ENCODE measurements at places on chromosomes 1 and 21. TPM values are rescaled to one million over a fixed set of nuclear protein-coding genes. Genes with fewer than 3 reads are reported as not detected.

GRCh38 chr21:44301961-44302406 lies 2.1 kb downstream of the PFKL start:
- no peak for DNase-seq

- DNase-seq, result no peak
Observed at GRCh38 chr1:10950316-10951172, 61.9 kb upstream of the TARDBP start.

DNA sequence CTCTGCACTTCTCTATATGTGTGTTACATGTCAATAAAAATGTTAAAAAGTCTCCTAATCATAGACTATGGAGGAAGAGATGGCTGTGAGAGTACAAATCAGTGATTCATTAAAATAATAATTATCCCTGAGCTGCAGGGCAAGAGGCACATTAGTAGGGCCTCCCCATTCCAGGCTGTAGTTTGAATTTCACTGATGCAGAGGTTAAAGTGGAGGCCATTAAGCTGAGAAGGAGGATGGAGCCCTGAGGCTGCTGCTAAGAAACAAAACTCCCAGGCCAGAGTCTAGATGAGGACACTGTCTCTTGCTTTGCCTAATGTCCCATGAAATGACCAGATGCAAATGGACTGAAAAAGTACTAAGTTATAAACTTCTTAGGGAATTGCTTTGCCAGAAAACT lies 89.1 kb upstream of the WDR26 start:
- no peak for DNase-seq

The TINAGL1 gene
- polyA plus RNA-seq, result 49.0 TPM

GRCh38 chr1:23217421-23218115 lies at the start of gene HTR1D:
Gene HTR1D, minus strand, starts transcription at chr1:23217502. Its CDS starts 23,283 bp downstream, at chr1:23194219.
- no peak for DNase-seq

The CRYAA gene
- not detected for polyA plus RNA-seq

The CLDN19 gene
- 24.1 TPM for polyA plus RNA-seq

- DNase-seq, result no peak
Observed at GRCh38 chr1:212242288-212242984, 42.8 kb upstream of the PPP2R5A start.

- DNase-seq, result no peak
Observed at GRCh38 chr1:151998611-151999362, 5.1 kb upstream of the S100A10 start.

DNA sequence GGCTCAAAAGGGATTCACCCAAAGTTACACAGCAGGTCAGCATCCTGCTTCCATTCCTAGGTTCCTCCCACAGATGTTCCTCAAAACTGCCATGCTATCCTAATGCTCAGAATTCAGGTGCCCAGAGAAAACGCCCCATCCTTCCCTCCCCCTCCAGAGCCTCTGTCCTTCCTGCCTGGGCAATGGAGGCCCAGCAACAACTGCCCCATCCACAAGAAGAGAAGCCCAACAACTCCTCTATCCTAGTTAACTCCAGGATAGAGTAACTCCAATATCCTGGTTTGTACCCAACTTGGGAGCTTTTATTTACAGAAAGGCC lies 16.9 kb downstream of the COL9A2 start:
- no peak for DNase-seq

DNA sequence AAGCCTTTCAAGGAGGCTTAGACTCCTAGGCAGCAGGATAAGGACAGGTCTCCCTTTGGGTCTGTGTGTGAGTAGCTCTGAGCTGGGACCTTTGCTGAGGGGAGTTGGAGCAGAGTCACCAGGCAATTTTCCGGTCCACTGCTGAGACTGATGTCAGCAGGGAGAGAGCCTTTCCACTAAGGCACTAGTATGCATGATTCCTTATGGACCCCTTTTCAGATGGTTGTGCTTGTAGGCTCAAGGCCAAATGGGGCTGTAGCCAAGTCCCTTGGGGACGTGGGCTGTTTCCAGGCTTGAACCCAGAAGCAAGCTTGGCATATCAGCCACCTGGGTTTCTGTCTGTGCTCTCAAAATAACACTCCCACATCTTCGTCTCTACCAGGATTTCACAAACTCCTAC lies 73.0 kb downstream of the CCDC18 start:
- DNase-seq, result no peak

DNA sequence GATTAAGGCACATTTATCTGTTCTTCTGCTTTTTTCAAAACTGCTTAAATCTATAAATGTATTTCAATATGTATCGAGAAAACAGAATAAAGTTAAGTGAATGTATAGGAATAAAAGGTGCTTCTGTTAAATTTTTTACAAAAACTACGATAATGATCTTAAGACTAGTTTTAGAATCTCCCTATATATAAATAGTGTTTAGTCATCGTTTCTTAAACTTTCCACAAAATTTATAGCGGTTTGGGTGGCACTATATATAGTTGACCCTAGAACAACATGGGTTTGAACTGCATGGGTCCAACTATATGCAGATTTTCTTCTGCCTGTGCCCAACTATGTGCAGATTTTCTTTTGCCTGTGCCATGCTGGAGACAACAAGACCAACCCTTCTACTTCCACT lies 125.7 kb downstream of the CRB1 start:
- no peak for DNase-seq

The DPT gene
- polyA plus RNA-seq, result 1.8 TPM
